Osteoblast (primary cell): ENCODE measurements at places on chromosomes 12 and 14. TPM values are rescaled to one million over a fixed set of nuclear protein-coding genes. Genes with fewer than 3 reads are reported as not detected.

Gene RDH12
- 0.29 TPM in 1 of 2 replicates, not detected in the other for total RNA-seq

Gene KRT6B
- not detected in 2 replicates for total RNA-seq

Gene LRRK2
- total RNA-seq = 5.0 and 5.1 TPM in 2 replicates

Gene CMKLR1
- total RNA-seq = 6.8 and 9.8 TPM in 2 replicates

Gene ACSM4
- not detected in 2 replicates for total RNA-seq

Gene STAT6
- total RNA-seq = 149 and 167 TPM in 2 replicates

Gene METTL17
- total RNA-seq = 43.3 and 50.3 TPM in 2 replicates

Gene CRIP1
- 5.0 and 8.7 TPM in 2 replicates for total RNA-seq

Gene KLRK1
- total RNA-seq = under 0.01 TPM in 1 of 2 replicates, not detected in the other

Gene GLT1D1
- not detected in 2 replicates for total RNA-seq

Gene OAS2
- 8.3 and 18.1 TPM in 2 replicates for total RNA-seq

Gene POTEM
- not detected in 2 replicates for total RNA-seq

Gene MYBPC1
- total RNA-seq = not detected in 2 replicates

Gene COPZ1
- 96.9 and 104 TPM in 2 replicates for total RNA-seq

Gene FLRT2
- total RNA-seq = 39.1 and 46.3 TPM in 2 replicates

Gene ADAMTS20
- total RNA-seq = under 0.01 TPM in 1 of 2 replicates, not detected in the other

Gene IQSEC3
- 0.36 TPM in 1 of 2 replicates, not detected in the other for total RNA-seq
